Stomach (tissue), 19 donors: ENCODE measurements at places on chromosomes 6 and 20.

DNA sequence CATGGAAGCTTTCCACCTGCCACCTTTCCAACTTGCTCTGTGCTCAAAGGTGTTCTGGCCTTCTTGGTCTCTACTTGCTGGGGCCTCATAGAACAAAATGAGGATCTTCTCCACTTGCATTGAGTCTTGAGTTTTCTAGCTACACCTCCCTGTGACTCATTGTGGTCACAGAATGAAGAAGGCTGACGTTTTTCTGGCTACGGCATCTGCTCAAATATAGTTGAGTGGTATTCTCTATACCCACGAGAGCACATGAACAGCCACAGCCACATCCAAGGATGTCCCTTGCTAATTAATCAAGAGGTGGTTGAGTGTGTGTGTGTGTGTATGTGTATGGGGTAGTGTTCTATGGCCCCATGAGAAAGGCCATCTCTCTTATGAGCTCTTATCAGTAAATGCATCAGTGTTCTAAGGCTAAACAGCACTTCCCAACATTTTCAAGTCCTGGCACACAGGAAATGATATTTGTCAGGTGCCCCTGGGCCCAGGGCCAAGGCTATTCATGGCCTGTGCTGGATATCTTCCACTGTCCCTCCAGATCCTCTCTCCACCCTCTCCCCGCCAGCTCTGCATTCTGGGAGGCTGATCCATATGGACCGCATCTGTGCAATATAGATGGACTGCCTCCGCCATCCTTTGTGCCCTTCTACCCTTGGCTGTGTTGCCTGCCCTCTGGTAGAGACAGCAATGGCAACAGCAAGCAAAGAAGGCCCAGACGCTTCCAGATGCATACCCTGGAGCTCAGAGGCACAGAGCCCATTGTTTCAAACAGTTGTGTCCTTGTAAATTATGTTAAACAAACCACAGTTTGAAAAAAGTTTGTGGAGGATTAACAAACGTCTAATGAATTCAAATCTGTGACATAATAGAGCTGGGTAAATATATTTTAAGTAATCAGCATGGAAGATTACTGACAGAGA, 150.2 kb downstream of the LRFN2 start:
- no peak for DNase-seq

- no peak for DNase-seq
Measured at GRCh38 chr6:81929828-81930227, 177.3 kb upstream of the TENT5A start.

- DNase-seq, result no peak
Measured at GRCh38 chr6:166942393-166943168, 13.8 kb downstream of the RNASET2 start.

DNA sequence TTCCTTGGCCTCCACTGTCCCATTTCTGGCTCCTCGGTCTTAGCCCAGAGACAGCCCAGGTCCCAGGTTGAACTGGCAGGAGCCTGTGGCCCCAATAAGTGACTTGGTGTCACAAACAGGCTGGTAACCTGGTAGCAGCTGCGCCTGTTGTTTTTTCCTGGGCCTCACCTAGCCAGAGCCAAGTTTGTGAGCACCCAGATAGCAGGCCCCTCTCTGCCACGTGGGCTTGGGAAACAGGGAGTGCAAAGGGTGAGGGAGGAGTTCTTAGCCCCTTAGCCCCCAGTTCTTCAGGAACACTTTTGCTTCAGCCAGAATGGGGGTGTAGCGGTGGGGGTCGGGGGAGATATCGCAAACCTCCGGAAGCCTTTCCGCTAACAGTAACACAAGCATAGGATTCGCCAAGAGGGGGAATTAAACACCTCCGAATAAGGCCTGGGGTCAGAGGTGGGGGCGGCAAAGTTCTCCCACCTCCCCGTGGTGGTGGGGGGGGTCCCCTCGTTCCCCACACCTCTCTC, 760 bp downstream of the C6orf132 start:
- DNase-seq, result peak; percentile 46

- DNase-seq, result no peak
Measured at GRCh38 chr6:20024316-20024673, 187.1 kb downstream of the ID4 start.

DNA sequence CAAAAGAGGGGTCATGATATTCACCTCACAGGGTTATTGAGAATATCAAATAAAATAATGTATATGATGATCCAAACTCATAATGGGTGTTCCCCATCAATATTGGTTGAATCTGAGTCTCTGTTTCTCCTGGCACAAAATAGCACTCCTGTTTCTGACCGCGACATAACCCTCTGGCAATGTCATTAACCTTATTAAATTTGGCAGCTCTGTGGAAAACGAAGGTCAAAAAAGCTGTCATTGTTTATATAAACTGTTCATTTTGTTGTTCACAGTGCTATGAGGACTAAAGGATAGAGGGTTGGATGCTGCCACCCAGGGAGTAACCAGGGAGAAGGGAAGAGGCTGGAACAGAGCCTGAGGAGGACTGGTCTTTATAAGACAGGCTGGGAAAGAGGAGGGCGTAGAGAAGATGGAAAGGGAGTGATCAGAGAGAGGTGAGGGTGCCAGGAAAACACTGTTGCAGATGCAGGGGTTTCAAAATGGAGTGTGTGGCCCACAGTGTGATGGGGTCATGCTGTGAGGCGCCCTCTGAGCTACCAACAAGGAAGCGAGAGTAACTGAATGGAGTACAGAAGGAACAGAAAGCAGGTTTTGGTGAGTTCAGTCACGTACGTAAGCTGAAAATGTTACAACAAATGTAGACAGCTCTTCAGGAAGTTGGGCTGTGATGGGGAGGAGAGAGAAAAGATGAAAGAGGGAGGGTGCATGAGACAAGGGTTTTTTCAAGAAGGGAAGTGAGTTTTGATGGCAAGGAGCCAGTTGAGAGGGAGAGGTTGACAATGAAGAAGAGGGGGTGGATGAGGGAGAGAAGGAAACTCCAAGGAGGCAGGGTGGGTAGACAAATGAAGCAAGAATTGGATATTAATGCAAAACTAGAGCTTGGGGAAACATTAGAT, 251.6 kb upstream of the TAB2 start:
- peak; percentile 76 for DNase-seq

DNA sequence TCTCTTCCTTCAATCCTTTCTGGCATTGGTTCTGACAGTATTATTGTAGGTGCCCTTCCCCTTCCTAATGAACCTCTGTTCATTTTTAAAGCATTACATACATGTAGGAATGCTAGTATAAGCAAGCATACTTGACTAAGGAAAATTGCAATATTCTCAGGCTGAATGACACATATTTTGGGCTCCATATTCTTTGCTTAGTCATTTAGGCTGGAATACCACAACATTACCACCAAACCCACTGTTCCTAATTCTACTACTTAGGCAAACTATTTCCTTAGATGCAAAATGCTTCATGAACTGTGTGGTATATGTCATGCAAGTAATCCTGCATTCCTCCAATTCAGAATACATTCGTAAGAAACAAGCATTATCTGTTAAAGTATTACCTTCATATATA, 113.9 kb downstream of the PRDM1 start:
- DNase-seq, result no peak

- DNase-seq, result no peak
Measured at GRCh38 chr6:44735630-44735963, 348.1 kb downstream of the CDC5L start.

DNA sequence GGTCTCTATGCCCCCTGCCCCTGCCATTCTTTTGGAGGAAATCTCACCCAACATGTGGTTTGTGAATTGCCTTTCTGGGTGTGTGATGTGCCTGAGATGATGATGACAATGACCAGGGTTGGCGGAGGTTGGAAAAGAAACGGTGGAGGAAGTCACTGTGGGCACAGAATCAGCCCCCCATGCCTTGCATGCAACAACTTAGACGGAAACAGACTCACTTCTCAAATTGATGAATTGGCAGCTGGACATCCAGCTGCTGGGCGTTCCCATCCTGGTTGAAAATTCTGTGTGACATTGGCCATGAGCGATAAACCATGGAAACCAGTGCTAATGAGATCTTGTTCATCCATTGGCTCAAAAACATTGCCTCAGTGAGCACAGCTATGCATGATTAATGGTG, 95.8 kb upstream of the LY86 start:
- no peak for DNase-seq

- DNase-seq, result no peak
Measured at GRCh38 chr6:149751239-149751638, 1.7 kb downstream of the PCMT1 start.

DNA sequence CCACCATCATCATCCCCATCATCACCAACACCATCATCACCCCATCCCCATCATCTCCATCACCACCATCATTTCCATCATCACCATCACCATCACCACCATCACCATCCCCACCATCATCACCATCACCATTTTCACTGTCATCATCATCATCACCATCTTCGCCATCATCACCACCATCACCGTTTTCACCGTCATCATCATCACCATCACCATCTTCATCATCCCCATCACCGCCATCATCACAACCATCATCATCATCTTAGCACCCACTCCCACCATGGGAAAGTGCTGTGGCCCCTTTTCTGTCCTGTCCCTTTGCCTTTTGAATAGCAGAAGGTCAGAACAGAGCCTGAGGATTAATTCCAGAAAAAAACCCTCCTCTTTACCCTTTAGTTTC, 28.5 kb upstream of the GATA5 start:
- DNase-seq, result no peak

DNA sequence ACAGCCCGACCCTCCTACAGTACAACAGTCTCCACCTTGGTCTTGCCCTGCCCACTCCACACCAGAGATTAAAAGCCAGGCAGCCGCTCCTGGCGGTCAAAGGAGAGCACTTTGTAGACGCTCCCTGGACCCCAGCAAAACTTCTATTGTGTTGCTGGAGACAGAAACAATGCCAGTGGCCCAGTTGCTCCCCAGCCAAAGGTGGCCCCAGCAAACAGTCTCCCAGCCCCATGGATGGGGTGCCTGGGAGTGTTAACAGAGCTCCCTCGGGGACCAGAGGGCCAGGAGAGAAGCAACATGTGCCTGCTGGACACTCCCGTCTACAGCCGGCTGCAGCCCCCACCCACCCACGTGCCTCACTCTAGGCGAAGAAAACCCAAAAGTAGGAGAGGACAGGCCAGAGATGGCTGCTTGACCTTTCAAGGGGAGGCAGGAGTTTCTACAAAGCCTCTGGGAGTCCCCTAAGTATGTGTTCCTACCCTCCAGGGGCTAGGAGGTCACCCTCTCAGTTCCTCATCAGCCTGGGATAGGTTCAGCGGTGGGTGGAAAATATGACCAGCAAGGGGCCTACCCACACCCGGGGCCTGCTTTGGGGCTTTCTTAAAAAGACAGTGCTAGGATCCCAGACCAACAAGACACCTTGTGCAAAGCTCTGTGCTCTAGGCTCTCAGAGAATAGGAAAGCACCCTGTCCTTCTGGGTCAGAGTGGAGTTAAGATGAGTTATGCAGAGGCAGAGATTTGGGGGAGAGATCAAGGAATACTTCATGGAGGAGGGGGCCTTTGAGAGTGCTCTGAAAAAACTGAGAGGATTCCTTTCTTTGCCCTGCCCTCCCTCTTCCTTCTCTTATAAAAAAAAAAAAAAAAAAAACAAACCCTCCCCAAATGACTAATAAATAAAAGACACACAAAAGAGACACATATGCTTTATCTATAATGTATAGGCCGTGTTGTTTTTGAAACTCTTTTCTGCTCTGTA, 19.0 kb upstream of the PREX1 start:
- peak; percentile 46 for DNase-seq

DNA sequence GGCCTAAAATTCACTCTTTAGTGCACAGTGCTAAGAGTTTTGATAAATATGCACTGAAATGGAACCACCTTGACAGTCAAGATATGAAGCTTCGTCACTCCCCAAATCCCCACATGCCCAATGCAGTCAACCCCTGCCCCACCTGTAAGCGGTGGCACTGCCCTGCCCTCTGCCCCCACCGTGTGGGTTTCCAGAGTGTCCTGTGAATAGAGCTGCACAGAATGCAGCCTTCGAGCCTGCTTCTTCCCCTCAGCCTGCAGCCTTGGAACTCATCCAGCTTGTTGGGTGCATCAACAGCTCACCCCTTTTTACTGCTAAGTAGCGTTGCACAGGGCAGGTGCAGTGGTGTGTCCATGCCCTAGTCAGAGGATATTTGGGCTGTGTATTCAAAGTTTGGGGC, 216.3 kb downstream of the SYNDIG1 start:
- no peak for DNase-seq

- peak; percentile 29 for DNase-seq
Measured at GRCh38 chr6:133891149-133891926, 2.4 kb downstream of the TCF21 start.

DNA sequence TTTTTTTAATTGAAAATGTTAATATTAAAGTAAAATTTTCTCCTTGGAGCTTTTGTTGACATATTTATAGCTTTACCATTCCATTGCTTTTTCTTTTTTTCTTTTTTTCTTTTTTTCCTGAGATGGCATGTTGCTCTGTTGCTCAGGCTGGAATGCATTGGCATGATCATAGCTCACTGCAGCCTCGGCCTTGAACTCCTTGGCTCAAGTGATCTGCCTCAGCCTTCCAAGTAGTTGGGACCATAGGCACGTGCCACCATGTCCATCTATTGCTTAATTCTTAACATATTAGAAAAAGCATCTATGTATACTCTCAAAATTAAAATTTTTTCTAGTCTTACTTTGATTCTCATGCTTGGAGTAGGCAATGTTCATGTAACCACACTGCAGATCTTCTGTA, 43.0 kb downstream of the RALGAPB start:
- no peak for DNase-seq

GRCh38 chr6:129134535-129134934, 251.6 kb downstream of the LAMA2 start:
- no peak for DNase-seq

GRCh38 chr6:114364301-114364700, 21.5 kb upstream of the HS3ST5 start:
- no peak for DNase-seq

GRCh38 chr6:76342611-76343160, 270.2 kb upstream of the IMPG1 start:
- DNase-seq, result no peak

DNA sequence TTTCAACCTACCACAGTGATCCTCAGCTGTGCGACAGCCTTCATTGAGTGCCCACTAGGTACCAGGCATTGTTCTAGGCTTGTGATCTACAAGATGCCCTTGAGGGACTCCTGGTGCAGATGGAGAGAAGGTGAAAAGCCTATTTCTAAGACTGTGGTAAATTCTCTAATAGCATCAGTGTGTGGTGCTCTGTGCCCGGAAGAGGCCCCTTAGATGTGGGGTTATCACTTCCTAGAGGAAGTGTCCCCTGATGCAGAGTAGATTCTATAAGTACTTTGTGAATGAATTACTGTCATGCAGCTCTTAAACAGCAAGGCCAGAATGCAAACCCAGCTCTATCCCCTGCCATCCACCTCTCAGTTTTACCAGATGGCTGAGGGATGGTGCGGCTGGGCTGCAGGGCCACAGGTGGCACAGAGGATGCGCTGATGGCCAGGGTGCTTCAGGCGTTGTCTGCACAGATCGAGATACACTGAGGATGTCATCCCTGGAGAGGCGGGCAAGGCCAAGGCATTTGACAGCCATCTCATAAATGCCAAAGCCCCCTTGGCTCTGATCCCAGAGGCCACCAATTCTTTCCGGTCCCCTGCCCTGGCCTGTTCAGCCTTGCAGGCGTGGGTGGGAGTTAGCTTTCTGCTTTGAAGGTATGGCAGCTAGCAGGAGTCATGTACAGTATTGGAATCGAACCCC, 96.7 kb downstream of the TOX2 start:
- DNase-seq, result no peak

GRCh38 chr20:14902432-14903089, 565.1 kb upstream of the FLRT3 start:
- DNase-seq, result no peak

GRCh38 chr6:153644000-153644399, 395.0 kb upstream of the OPRM1 start:
- no peak for DNase-seq

GRCh38 chr6:89818977-89819335, 638 bp downstream of the MDN1 start:
- no peak for DNase-seq

GRCh38 chr6:46254946-46255345, 84.2 kb upstream of the ENPP5 start:
- no peak for DNase-seq

GRCh38 chr6:44012078-44012493, 115.2 kb downstream of the MRPL14 start:
- no peak for DNase-seq
